Ovary (tissue), 10 donors: ENCODE measurements at places on chromosomes 5 and 9. TPM values are rescaled to one million over a fixed set of nuclear protein-coding genes. Genes with fewer than 3 reads are reported as not detected.

DNA sequence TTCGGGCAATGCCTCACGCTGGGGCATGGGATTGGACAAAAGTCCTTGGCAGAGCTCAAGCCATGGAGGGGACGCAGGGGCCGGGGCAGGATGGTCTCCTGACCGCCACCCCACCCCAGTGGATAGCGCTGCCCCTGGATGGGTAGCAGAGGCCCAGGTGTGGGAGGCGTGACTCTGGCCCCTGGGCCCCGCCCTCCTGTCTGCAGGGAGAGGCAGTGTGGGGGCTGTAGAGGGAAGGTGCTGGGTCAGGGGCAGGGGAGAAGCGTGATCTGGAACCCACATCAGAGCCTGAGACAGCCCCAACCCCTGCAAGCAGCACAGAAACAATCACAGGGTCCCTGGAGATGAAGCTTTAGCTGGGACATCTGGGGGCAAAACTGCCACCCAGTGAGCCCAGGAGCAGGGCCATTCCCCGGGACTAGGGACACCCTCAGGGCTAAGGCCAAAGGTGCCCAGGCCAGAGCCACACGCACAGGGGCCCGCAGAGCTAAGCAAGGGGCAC lies 36.2 kb downstream of the NACC2 start:
- no peak for DNase-seq

GRCh38 chr5:135814316-135814715 lies 20.1 kb upstream of the SLC25A48 start:
- no peak for DNase-seq

DNA sequence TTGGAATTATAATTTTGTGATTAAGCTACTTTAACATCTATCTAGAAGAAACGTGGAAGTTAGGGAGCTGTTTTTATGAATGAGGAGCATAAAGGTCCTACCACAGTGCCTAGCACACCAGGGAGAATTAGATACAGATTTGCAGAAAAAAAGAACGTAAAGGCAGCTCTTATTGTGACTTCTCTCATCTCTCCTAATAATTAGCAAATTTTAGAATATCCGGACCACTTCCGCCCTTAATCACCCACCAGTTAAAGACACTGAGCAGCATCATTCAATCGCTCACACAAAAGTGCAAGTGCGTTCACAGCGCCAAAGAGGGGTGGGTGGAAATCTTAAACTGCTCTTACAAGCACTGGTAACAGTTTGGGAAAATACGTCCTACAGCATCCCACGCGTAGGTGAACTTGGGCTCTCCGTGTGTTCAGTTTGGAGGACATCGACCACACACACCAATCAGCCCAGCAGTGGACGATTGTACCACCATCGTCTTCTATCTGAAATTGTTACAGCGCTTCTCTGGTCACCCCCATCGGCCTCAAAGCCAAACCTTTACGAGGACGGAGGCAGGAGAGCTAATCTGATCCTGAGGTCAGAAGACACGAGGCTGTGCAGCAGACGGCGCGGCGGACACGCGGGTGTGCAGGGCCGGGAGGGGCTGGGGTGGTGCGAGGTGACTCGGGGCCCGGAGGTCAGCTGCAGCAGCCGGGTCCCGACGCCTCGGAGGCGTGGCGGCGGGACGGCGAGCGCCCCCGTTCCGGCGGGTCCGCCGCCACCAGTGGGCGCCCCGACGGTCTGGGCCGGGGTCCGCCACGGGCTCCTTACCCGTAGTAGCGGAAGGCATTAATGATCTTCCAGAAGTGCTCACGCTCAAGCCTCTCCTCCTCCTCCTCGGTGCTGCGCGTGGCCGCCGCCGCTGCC lies 646 bp downstream of the CARNMT1 start:
- DNase-seq = peak; percentile 34

GRCh38 chr5:3351581-3352442 lies 243.8 kb upstream of the IRX1 start:
- DNase-seq = no peak

- peak; percentile 15 for DNase-seq
Observed at GRCh38 chr5:1053391-1054017, 44.9 kb downstream of the NKD2 start.

DNA sequence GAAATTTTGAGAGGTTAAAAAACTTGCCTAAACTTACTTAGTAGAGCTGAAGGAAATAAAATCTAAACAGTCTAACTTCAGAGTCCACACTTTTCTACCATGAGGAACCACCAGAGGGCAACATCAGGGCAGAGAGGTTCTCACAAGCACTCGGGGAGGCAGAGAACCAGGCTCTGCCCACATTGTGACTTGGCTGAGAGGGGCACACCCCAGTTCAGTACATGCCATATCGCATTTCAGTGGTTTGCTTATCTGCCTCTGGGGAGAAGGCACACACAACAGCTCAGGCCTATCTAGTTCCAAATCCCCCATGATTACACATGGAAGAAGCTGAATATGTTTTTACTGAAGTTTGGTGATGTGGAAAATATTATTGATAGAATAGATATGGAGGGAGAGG lies 49.2 kb downstream of the EQTN start:
- DNase-seq = no peak

GRCh38 chr9:1044643-1045042 lies 5.5 kb upstream of the DMRT2 start:
- no peak for DNase-seq

- no peak for DNase-seq
Observed at GRCh38 chr5:158060212-158060611, 201.3 kb upstream of the CLINT1 start.

GRCh38 chr5:135508496-135509005 lies 27.2 kb downstream of the NEUROG1 start:
- DNase-seq = no peak

Gene FAM200C
- total RNA-seq = 14.3 TPM

Gene TMC1
- total RNA-seq = 0.15 TPM

Gene PRR16
- total RNA-seq = 11.0 TPM

Gene FAM78A
- 0.69 TPM for total RNA-seq

Gene FOXI1
- not detected for total RNA-seq

Gene LCP2
- total RNA-seq = 5.0 TPM

Gene ALDH1A1
- 186 TPM for total RNA-seq
